Hypothalamus (tissue), 51 donors: ENCODE measurements at places on chromosomes 11 and 22.

DNA sequence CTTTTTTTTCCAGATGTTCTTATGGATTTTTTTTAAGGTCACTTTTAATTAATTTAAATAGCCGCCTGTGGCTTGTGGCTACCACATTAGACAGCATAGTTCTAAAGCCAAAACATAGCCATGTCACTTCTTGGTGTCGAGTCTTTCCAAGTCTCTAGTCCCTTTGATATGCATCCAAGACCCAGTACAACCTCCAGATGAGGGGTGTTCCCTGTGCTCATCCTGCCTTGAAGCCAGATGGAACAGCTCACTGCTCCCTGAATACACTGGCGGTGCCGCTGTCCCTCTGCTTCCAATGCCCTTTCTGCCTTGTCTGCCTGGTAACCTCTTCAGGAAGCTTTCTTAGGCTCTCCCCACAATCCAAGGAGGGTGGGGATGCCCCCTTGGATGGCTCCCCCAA, 338.0 kb downstream of the TENM4 start:
- no peak for DNase-seq

DNA sequence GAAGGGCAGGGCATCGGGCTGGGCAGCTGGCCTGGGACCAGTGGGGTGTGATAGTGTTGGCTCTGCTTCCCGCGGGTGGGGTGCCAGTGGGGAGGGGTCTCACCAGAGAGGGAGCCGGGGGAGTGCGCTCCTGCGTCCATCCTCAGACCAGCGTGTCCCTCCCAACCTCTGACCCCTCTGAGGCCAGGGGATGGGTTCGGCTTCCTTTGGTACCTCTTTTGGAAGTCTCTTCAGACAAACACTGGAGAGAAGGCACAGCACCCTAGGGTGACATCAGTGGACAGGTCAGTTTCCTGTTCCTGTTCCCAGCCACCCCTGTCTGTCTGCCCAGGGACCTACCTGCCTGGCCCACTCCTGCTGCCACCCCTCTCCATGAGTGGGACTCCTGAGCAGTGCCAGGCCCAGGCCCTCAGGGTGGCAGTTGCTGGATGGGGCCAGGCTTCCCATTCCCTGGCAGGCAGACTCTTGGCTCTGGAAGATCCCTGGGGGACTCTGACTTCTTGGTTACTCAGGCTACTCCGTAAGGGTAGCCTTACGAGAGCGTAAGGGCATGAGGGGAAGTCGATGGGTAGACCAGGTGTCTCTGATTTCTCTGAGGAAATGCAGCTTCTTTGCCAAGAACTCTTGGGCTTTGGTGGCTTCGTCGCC, 2.6 kb downstream of the TAGLN start:
- no peak for DNase-seq

DNA sequence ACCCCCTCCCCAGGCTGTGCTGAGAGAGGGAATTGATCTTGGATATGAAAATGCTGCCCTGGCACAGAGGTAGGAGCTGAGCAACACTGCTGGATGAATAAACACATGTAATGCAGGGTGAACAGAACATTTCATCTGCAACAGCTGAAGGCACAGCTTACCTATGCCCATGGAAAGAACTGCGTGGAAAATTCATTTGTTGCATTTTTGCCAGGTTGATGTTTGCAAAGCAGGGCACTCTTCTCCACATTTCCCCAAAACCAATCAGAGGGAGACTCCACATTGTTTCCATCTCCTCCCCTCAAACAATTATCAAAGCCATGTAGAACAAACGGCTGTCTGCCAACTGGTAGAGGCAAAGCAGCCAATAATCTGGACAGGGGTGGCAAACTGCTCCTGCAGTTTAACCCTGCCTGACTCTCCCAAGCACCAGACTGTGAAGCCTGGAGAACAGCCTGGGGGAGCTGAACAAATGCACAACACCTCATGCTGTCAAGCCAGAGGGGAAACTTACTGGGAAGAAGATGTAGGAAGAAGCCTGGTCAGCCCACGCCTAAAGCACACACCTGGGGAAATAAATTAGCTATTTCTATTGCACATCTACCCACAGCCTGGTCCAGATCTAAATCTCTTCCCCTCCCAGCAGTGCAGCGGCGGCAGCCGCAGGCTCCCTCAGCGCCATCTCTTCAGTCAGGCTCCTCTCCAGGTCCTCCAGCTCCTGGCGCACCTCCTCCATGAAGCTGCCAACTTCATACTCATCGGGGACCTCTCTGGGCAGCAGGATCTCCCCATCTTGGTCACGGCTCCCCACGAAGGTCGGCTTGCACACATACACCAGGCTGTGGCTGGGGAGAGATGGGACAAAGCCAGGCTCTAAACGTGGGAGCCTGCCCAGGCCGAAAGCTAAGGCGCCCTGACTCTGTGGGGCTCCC, 44.3 kb downstream of the DKK3 start:
- no peak for DNase-seq

DNA sequence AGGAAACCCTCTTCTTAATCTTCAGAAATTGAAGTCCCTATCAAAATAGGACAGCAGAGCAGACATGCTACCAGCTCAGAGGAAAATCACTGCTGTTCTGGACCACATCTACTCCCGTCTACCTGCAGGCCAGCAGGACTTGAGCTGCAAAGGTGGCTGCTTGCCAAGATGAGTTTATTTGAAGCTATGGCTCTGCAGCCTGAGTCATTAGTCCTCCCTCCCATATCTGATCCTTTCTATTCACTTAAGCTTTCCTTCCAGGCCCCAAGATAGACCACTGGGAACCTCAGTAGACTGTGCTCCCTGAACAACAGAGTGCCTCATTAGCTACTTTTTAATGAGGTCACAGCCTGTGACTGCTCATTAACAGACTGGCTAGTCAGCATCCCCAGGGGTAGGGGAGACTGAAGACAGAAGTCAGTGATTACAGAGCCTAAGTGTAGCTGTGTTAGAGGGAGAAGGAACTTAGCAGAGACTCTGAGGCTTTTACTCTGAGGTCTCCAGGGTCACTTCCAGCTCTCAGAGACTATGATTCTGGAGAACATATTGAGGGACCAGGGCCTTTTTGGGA, 6.8 kb upstream of the OR10A2 start:
- DNase-seq: no peak

DNA sequence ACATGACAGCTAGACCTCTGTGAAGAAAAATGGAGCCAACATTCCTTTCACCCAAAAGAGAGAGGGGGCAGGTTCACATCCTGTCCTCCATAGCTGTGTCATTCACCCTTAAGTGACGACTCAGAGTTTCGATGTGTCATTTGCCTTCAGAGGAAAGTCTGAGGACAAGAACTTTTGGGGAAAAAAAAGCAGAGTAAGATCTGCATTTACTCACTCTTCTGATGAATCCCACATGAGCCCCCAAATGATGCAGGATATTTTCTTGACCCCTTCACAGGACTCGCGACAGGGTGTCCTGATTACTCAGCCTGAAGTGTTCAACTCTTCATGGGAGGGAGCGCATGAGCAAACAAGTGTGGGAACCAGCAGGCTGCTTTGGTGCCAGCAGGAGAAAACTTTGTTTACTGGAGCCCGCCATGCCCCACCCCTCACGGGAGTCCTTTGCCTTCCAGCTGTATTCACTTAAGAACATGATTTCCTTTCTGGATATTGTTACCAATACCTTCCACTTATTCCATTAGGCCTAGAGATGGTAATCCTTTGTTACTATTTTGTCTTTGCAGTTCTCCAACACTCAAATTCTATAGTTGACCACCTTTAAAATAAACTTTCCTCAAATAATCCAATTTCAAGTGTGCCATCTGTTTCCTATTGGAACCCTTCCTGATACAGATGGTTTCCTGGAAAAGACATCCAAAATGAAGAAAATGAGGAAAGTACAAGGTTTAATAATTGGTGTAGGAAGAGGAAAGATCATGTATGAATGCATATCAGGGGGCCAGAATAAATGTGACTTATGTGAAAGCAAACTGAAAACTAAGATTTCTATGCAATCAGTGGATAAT, 729.8 kb downstream of the FAM181B start:
- no peak for DNase-seq

DNA sequence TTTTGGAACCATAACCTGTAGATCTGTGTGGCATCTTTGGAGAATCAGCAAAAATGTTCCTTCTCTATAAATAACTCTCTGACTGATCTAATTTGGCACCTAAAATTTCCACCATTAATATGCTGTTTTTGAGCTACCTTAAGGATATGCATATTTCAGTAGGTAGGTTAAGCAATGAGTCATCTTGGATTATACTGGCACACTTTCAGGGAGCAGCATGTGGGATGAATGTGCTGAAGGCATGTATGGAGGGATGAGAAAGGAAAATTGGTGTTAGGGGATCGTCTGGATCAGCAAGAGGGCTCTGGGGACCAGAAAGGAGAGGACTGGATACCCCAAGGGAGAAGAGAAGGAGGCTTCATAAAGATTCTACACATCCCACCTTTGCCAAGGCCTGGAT, 44.6 kb upstream of the ELF5 start:
- no peak for DNase-seq

DNA sequence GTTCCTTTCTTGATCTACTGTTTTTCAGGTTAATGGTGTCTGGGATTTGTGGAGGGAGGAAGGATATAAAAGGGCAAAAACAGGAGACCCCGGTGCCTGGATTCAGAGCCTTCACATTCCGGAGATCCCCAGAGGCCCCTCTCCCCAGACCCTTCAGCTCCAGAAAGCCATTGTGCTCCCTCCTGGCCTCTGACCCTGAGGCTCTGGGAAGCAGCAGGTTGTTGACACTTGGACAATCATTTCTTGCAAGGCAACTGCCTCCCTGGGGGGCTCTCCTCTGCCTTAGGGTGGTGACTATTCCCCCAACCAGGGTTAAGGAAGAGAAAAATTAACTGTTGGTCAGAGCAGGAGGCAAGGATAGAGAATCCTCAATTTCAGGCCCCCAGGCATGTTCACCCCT, 86.9 kb upstream of the NNMT start:
- DNase-seq: no peak

- DNase-seq: no peak
These were observed 6.7 kb downstream of the SLC5A12 start for GRCh38 chr11:26715133-26715532.

GRCh38 chr22:25970999-25971811, 198.1 kb upstream of the SEZ6L start:
- DNase-seq: no peak

GRCh38 chr22:37301144-37301830, 19.0 kb downstream of the CYTH4 start:
- no peak for DNase-seq

DNA sequence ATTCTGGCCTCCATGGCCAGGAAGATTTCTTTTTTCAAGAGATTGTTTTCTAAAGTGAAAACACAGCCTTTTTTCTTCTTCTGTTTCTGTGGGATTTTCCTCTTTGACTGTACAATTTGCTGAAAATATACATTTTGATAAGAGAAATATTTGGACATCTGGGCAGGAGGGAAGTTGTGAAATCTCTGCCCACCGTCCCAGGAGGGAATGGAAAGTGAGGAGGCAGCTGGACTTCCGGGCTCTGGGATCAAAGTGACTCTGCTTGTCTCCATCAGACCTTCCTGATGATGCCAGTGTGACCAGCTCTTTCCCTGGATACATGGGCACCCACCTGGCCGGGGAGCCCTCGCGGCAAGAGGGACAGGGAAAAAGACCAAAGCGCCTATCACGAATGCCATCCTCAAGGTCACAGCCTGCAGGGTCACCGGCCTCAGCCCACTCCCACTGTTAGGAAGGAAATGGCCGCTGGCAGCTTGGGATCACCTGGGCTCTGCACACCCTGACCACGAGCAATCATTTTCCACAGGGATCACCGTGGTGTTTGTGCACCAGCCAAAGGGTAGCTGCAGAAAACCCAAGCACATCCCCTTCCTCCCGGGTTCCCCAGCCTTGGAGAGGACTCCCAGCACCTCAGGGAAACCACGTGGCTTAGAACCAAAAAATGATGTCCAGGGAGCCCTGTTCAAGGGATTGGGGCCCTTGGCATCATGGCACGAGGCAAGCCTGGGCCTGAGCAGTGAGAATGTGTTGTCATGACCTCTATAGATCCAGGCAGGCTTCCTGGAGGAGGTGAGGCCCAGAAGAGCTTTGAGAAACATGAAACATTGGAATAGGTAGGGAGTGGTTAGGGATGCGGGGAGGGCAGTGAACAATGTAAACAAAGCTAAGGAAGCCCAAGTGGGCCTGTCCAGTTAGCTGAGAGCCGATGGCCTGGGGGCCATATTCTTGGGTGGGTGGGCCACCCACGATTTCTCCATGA, 29.1 kb upstream of the CCND1 start:
- no peak for DNase-seq

DNA sequence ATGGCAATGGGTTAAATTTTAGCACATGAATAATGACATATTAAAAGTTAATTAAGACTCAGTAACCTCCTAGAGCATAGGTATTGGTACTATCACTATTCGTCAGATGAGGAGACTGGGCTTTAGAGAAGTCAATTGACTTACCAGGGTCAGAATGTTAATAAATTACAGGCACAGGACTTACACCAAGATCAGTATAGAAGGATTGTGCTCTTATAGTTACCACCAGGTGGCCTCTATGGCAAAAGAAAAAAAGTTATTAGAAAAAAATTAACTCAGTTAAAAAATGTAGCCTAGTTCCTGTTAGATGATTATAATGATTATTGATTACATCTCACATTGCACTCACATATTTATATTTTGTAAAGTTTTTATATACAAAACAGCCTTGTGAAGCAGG, 1163.7 kb downstream of the FAM181B start:
- no peak for DNase-seq

DNA sequence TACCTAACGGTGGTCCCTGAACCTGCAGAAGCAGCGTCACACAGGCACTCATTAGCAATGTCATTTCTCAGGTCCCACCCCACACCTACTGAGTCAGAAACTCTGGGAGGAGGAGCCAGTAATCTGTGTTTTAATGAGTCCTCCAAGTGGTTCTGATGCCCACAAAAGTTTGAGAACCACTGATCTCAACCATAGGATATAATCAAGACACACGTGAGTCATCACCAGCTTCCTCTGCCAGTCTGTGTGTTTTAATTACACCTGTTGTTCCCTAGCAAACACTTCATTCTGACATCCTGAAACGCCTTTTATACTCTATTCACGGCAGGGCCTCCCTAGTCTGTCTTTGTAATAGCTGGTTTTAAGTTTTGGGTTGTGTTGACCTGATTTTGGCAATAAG, 5.8 kb downstream of the TECTA start:
- DNase-seq: no peak

GRCh38 chr22:23066200-23067022, 3.9 kb upstream of the GNAZ start:
- DNase-seq: no peak

GRCh38 chr11:85767246-85767945, 43.5 kb downstream of the SYTL2 start:
- DNase-seq: no peak

DNA sequence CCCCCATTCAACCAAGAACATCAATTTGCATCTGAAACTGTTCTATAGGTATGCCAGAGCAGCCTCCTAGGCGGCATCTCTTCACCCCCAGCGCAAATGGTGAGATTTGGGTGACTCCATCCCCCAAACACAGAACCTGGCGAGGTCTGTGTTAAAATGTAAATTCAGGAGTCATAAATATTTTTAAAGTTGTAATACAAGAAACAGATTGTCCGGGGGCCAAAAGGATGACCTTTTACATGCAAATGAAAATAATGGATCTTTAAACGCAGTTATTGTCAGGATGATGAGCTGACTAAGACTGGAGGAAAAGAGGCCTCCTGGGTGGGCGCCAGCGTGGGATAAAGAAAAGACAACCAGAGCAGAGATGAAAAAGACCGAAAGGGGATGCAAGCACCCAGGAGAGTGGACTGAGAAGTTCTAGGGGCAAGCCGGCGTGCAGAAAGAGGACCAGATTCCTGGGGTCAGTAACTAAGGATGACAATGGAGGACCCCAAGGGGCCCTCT, 16.0 kb upstream of the ADA2 start:
- DNase-seq: no peak

GRCh38 chr22:23845265-23846080, 6.7 kb upstream of the DERL3 start:
- no peak for DNase-seq

- DNase-seq: no peak
These were observed 40.3 kb downstream of the CSNK2A3 start for GRCh38 chr11:11312738-11313137.
